Thyroid gland (tissue), 4 donors: ENCODE measurements at places on chromosomes 6 and 20.
A peak's percentile ranks its signal among the peaks of the same experiment; 100 is the strongest.

GRCh38 chr6:137369136-137369535 lies 125.1 kb downstream of the OLIG3 start:
- no peak for DNase-seq
- H3K4me3 ChIP-seq: no peak overlapping the region
- no peak overlapping the region for H3K27ac ChIP-seq
- H3K27me3 ChIP-seq: no peaks in the 10 kb centered on the region
- H3K4me1 ChIP-seq: no peaks in the 10 kb centered on the region
- H3K36me3 ChIP-seq: no peaks in the 10 kb centered on the region

DNA sequence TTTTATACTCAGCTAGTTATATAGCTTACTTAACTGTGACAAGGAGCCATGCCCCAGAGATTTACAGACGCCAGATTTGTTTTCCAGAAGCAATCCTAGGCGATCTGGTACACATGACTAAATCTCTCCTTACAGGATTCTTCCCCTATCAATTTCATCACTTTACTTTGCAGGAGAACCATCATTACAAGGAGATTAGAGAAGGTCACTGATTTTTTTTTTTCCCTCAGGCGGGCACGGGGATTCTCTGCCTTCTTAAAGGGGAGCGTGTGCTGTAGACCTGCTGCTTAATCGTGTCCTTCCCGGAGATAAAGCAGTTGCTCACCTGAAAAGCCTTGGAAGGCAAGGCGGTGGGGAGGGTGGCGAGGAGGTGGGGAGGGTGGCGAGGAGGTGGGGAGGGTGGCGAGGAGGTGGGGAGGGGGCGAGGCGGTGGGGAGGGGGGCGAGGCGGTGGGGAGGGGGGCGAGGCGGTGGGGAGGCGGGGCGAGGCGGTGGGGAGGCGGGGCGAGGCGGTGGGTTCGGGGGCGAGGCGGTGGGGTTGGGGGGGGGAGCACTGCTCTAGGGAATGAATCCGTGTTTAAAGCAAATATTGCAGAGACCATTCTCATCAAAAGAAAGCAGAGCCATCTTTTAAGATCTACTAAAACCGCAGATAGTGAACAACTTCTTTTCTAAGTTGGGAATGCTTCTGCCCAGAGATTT lies 14.3 kb upstream of the MRAP2 start:
- no peak overlapping the region for H3K27ac ChIP-seq
- no peaks in the 10 kb centered on the region for H3K36me3 ChIP-seq
- H3K4me1 ChIP-seq: no peaks in the 10 kb centered on the region
- no peak overlapping the region for H3K4me3 ChIP-seq

- H3K27me3 ChIP-seq: no peaks in the 10 kb centered on the region
- H3K4me3 ChIP-seq: no peak overlapping the region
- peaks cover 16% of the 10 kb centered on the region for H3K4me1 ChIP-seq
- DNase-seq: no peak
- peaks cover 3% of the 10 kb centered on the region for H3K36me3 ChIP-seq
Measured at GRCh38 chr20:62793757-62794006, 2.6 kb upstream of the MRGBP start.

- peaks cover 32% of the 10 kb centered on the region for H3K4me1 ChIP-seq
- no peak overlapping the region for H3K27ac ChIP-seq
- H3K4me3 ChIP-seq: no peak overlapping the region
- peak; percentile 32 for DNase-seq
- H3K36me3 ChIP-seq: no peaks in the 10 kb centered on the region
- no peaks in the 10 kb centered on the region for H3K27me3 ChIP-seq
Measured at GRCh38 chr20:35618263-35619131, 2.9 kb downstream of the SPAG4 start.

- no peak overlapping the region for H3K4me3 ChIP-seq
- H3K4me1 ChIP-seq: no peaks in the 10 kb centered on the region
- no peak overlapping the region for H3K27ac ChIP-seq
- H3K27me3 ChIP-seq: no peaks in the 10 kb centered on the region
- no peaks in the 10 kb centered on the region for H3K36me3 ChIP-seq
- DNase-seq: no peak
Measured at GRCh38 chr6:56555438-56555872, 87.2 kb downstream of the DST start.

DNA sequence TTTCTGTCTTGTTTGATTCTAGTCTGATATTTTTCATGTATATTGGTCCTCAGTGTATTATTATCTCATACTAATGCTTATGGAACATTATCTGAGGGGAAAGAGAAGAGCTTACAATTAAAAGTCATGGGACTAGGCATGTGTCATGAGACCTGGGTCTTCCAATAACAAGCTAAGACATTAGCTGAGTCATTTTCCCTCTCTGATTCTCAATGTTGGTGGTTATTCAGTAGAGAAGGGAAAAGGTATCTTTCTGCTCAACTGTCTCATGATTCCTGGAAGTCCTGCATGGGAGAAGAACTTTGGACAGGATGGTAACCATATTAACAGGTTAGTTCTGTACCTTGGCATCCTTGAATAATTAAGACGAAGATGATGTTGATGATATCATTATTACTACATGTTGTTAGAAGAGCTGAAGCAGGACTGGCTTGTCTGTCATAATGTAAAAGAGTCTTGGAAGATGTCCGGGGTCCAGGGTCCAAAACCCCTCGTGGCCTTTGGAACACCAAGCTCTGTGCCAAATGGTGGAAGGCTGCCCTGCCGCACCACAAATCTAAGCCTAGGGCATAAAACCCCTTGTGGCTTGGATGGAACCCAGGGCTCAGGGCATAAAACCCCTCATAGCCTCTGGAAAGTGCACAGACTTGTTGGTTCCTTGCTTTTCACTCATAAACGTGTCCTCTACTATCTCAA lies 19.1 kb downstream of the TRIM38 start:
- no peak overlapping the region for H3K4me3 ChIP-seq
- peaks cover 34% of the 10 kb centered on the region for H3K36me3 ChIP-seq
- no peaks in the 10 kb centered on the region for H3K4me1 ChIP-seq
- no peak for DNase-seq

DNA sequence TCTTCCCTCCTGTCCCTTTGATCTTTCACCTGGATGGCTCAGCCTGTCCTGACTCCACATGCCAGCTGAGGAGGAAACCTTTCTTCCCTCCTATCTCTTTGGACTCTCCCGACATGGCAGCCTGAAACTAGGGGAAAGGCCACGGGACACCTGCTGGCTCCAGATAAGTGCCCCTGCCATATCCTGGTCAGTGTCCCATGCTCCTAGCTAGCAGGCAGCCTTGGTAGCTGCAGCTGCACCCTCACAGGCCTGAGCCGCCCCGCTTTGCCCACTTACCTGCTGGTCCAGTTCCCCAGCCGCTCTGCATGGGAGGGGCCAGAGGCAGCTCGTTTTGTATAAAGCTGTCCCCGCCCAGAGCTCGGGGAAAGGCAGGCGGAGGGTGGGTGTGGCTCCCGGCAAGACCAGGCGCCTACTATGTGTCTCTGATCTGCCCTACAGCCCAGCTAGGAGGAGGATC lies 7.4 kb upstream of the SLC52A3 start:
- H3K36me3 ChIP-seq: no peaks in the 10 kb centered on the region
- H3K27me3 ChIP-seq: no peaks in the 10 kb centered on the region
- DNase-seq: no peak

DNA sequence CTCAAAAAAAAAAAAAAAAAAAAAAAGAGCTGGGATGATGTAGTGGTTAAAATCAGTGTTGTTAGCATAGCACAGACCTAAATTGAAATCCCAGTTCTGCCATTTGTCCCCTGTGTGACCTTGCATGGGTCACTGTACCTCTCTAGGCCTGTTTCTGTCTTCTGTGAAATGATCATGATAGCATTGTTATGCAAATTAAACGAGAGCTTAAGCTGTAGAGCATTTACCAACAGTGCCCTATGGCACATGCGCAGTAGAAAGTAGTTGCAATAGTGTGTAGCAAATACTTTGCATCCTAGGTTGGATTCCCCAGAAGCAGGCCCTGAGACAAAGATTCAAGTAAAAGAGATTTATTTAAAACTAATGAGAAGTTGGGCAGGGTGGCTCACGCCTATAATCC lies 7.3 kb downstream of the PSORS1C2 start:
- no peak for DNase-seq
- H3K4me3 ChIP-seq: no peak overlapping the region
- H3K27ac ChIP-seq: no peak overlapping the region
- H3K4me1 ChIP-seq: no peaks in the 10 kb centered on the region
- no peaks in the 10 kb centered on the region for H3K36me3 ChIP-seq

GRCh38 chr6:45327956-45328522 lies at the start of gene RUNX2:
RUNX2 (plus strand) TSS chr6:45328330; CDS start chr6:45328727, 397 bp downstream.
- no peaks in the 10 kb centered on the region for H3K36me3 ChIP-seq
- no peak within 1 kb of the TSS for H3K4me3 ChIP-seq
- DNase-seq: no peak
- no peaks in the 10 kb centered on the region for H3K27me3 ChIP-seq

DNA sequence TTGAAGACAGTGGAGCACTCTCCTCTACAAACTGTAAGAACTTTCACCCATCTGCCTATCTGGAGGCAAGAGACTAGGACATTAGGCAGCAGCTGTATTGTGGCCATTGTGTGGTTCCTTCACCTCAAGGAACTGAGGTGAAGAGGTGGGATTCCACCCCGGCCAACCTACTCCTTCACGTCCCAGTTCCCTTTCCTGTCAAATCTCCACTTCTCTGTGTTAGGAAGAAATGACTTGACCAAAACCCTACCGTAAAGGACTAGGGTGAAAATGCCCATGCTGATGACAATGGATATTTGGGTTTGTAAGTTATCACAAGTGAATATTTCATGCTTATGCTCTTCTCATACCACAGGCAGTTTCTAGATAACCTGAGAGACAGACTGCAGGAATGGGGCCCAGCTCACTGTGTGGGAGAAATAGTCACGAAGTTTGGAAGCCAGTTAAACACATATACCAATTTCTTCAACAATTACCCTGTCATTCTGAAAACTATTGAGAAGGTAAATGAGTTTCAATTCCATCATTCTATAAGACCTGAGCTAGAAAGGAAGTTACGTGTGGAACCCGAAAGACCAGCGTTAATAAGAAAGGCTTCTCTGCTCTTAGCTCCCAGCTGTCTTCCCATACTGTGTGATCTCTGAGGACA lies 86.6 kb downstream of the ECT2L start:
- no peaks in the 10 kb centered on the region for H3K36me3 ChIP-seq
- H3K4me3 ChIP-seq: no peak overlapping the region
- H3K27ac ChIP-seq: no peak overlapping the region
- DNase-seq: no peak
- no peaks in the 10 kb centered on the region for H3K4me1 ChIP-seq

DNA sequence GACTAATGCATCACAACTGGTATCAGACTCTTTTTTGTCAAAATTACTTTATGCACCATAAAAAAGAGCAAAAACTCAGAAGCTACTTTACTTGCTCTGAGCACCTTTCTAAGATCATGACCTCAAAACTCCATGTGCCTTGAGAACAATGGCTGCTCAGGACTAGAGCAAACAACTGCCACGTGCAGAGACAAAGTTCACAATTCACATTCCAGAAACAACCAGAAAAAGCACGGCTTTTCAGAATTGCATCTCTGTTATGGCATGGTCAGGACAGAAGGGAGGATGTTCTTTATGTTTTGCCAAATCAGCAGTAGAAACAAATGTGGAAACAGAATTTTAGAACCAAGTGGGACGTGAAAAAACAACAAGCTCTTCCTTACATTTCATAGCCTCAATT lies 70.5 kb downstream of the CNKSR3 start:
- H3K27ac ChIP-seq: no peak overlapping the region
- H3K27me3 ChIP-seq: no peaks in the 10 kb centered on the region
- H3K36me3 ChIP-seq: no peaks in the 10 kb centered on the region

DNA sequence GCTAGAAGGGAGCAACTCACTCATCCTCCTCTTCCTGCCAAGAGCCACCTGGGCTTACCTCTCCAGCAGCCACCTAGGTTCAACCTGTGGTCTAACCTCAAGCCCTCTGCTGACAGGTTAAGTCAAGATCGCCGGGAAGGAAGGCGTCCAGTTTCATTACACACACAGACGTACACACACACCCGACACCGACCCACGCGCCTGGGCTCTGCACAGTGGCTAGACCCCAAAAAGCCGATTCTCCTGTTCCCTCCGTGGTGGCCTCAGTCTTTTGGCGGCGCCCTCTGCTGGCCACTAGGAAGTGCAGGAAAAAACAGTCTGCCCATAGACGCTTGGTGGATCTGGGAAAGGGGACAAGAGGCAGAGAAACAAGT lies 52.8 kb downstream of the MRPL14 start:
- no peaks in the 10 kb centered on the region for H3K27me3 ChIP-seq
- peak; percentile 74 for DNase-seq
- no peaks in the 10 kb centered on the region for H3K36me3 ChIP-seq
- peaks cover 11% of the 10 kb centered on the region for H3K4me1 ChIP-seq

- H3K4me3 ChIP-seq: no peak overlapping the region
- H3K27me3 ChIP-seq: no peaks in the 10 kb centered on the region
Measured at GRCh38 chr6:134289204-134289575, 28.7 kb downstream of the SGK1 start.

DNA sequence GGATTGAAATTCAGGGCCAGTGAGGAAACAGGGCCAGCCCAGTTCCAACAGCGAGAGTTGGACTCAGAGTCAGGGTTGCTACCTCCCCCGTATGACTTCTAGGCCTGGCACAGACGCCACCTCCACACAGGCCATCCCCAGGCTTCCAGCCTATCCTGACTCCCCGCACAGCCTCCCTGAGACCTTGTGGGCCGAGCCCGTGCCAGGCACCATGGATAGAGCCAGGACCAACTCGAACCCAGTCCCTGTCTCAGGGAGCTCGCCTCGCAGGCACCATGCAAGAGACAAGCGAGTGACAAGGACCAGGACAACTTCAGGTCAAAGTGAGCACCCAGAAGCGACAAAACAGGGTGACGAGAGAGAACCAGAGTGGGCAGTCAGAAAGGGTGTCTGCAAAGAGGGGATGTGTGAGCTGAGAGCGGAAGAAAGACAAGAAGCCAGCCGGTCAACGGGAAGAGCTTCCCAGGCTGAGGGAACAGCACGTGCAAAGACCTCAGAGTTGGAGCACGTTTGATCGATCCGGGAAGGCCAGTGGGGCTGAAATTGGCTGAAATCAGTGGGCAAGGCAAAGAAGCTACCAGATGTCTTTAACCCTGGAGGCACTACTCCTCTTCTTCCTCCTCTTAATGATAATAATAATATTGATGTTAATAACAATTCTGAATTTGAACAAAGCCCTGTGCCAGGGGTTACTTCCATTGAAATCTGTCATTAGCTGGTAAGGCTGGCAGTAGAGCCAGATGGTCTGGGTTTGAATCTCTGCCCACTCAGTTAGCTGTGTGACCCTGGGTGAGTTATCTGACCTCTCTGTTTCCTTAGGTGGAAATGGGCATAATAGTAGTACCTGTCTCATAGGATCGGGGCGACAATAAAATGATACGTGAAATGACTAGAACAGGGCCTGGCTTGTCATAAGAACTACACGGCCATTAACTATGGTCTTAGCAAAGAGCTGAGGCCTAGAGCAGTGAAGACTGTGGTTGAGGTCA lies 45.0 kb downstream of the KIAA1755 start:
- no peak overlapping the region for H3K27ac ChIP-seq
- H3K27me3 ChIP-seq: no peaks in the 10 kb centered on the region
- no peak overlapping the region for H3K4me3 ChIP-seq
- DNase-seq: no peak
- H3K36me3 ChIP-seq: no peaks in the 10 kb centered on the region

DNA sequence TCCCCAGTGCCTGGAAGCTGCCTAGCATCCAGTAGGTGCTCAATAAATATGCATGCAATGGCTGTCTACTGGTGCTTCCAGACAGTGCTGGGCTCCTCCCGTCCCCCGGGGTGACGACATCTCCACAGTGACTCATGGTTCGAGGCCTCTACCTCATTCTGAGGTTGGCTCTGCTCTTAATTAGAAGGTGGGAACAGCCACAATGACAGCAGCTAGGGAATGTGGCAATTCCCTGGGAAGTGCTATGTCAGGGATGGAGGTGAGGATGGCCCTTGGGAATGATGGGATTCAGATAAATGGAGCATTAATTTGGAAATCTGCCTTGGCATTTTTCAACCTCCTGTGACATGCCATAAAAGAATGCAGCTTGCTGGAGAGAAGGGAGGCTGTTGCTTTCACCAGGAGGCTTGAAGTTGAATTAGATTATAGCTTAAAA lies 43.5 kb upstream of the NFATC2 start:
- H3K4me3 ChIP-seq: no peak overlapping the region
- no peaks in the 10 kb centered on the region for H3K4me1 ChIP-seq
- H3K36me3 ChIP-seq: no peaks in the 10 kb centered on the region
